ENCODE measurements at places on chromosomes 6 and 20.

- no peak for DNase-seq
Measured at GRCh38 chr6:45483501-45483900, 105.8 kb upstream of the SUPT3H start.

DNA sequence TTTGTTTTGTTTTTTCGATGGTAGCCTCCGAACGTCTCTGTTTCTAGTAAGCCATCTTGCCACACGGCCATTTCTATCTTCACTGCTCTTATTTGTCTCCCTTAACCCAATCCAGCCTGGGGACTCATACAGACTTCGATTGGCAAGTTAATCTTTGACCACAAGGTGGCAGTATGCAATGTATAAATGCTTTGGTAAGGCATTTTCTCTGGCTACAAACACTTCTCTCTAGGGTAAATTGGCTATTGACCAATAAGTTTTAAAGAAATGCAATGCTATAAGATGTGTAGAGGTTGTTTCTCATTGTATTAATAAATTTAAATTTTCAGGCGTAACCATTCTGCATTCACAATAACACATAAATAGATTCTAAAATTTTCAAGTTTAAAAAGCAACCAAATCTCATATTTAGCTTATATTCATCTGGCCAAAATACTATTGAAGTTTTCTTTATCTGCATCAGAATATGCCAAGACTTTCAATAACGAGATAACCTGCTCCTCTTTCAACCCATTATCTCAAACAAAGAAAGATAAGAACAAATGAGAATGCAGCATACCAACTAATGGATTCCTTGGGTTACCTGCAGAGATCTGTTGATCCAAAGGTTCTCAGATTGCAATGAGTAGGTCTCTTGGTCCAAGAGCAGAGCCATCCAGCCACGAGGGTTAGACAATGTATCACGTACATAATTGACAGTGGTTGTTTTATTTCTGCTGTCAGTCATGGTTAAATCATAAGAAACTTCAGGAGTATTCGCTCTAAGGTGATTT lies 231.9 kb downstream of the PKHD1 start:
- peak; percentile 53 for DNase-seq

DNA sequence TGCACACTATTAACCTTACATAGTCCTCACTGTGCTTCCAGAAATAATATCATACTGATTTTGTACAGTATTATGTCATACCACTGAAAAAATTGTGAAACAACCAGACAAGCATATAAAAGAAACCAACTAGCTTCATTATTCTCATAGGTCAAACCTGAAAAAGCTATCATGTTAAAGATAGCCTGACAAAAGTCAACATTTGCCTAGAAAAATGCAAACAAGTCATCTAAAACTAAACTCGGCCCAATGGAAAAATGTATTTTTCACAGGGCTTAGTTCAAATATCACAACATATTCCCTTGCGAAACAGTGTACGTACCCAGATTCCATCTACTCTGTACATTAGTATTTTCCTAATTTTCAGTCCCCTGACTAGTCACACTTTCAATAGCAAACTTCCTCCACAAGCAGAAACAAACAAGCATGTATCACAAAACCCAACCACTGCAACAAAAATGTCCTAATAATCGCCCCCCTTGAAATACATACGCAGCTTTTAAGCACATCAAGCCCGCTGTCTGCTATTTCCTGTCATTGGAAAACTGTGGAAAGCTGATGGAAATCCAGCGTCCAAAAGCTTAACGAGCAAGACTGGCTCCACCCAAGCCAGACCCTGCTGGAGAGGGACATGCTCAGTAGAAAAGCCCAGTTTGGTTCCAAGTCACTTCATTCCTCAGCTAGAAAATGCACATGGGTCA lies 93.1 kb downstream of the EPB41L2 start:
- DNase-seq = no peak

GRCh38 chr6:56842686-56843475 lies 112.0 kb upstream of the BEND6 start:
- no peak for DNase-seq

- DNase-seq = no peak
Measured at GRCh38 chr6:35055891-35056290, 85.2 kb downstream of the TCP11 start.

- no peak for DNase-seq
Measured at GRCh38 chr20:16209357-16209756, 363.9 kb downstream of the KIF16B start.

GRCh38 chr6:109964949-109965348 lies 13.2 kb upstream of the GPR6 start:
- DNase-seq = no peak

DNA sequence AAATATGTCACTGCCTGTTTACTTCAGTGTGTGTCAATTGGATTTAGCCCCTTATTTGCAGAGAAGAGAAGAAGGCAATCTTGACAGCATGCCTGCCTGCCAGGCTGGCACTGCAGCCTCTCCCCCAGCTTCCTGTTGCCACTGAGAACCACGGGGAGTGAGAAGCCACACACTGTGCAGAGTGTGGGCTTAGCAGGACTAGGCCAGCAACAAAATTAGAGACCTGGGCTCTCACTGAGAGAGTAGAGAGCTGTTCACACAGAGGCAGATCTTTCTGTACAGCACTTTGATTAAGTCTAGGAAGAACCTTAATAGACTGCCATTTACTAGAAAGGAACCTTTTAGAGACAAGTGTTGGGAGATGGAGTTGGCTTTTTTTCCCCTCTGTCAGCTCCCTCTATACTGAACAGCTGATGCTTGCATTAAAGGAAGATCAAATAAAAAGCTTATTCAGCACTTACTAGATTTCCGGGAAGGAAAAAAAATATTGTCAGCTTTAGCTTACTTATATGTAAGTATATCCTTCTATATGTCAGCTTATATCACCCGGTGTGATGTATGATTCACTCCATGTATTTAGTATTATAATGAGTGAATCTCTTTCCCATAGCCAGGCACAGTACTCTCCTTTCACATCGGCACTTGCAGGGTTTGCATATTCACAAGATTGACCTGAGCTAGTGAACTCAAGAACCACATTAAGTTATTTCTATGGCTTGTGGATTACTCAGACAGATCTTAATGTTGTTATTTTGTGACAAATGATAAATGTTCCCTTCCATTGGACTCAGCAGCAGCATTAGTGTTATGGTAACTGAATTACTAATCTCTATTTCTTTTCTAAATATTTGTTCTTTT lies 851.0 kb upstream of the EPHA7 start:
- no peak for DNase-seq

GRCh38 chr20:6053776-6054688 lies at the start of gene LRRN4:
Gene LRRN4, minus strand, starts transcription at chr20:6054060. Its CDS starts 1,261 bp downstream, at chr20:6052799.
- no peak for DNase-seq

DNA sequence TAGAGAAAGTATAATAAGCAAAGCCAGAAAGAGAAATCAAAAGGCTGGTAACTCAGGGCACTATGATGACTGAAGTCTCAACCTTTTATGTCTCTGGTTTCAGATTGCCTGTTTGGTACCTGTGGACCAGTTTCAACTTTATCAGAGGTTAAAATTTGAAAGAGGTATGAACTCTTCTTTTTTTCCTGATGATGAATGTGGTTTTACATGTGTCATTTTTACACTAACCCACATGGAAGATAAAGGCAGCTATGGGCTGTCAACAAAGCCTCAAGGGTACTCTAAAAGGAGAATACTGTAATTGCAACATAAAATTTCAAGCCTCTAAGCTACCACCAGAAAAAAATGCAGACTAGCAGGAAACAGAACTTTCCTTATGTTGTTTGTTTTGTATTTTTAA lies 52.4 kb downstream of the RNF144B start:
- DNase-seq = peak; percentile 7

DNA sequence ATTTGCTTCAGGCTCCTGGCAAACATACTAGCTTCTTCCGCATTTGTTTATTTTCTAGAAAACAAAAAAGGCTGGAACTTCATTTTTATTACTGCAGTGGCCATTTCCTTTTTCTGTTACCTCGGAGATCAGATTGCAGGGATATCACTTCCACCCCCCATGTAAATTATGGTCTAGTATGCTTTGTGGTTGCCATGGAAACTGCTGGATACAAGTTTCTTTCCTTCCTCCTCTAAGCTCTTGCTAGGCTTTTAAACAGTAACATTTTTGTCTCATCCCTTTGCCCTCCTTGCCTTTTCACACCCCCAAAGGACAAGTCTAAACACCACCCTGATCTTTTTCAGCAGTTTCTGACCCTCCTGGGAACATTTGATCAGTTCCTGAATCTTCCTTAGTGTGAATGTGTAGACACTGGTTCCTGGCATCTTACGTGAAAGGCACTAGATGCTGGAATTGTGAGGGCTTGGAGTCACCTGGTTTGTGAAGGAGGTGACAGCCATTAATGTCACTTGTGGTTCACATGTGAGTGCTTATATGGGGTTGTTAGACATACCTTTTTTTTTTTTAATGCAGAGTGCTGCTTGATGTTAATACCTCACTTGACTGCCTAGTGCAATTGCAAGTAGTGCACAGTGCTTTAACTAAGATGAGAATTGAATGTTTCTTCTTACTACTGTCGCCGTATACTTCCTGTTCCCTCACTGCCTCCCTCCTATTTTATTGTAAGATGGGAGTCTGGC lies 181.6 kb downstream of the JARID2 start:
- DNase-seq = no peak

GRCh38 chr6:150592377-150592995 lies 7.2 kb upstream of the PLEKHG1 start:
- no peak for DNase-seq

- DNase-seq = no peak
Measured at GRCh38 chr6:29751480-29751879, 28.2 kb downstream of the HLA-F start.

- peak; percentile 25 for DNase-seq
Measured at GRCh38 chr20:10521068-10521831, 86.1 kb downstream of the SLX4IP start.

- no peak for DNase-seq
Measured at GRCh38 chr6:5343998-5344397, 82.7 kb downstream of the FARS2 start.

- DNase-seq = no peak
Measured at GRCh38 chr6:42604150-42604549, 40.3 kb downstream of the UBR2 start.

DNA sequence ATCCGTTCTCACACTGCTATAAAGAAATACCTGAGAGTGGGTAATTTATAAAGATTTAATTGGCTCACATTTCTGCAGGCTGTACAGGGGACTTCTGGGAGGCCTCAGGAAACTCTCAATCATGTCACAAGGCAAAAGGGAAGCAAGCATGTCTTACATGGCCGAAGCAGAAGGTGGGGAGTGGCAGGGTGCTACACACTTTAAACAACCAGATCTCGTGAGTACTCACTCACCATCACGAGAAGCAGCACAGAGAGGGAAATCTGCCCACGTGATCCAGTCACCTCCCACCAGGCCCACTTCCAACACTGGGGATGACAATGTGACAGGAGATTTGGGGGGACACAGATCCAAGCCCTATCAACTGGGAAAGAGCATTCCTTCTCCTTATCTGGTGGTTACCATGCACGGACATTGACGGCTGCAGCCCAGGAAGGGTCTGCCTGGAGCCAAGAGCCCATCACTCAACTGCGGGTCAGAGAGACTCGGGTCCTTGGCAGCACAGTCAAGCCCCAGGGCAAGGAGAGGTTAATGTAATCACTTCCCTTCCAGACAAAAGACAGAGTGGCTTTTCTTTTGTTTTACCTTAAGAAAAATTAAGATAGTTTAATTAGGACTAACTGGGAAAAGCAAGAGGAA lies 112.3 kb upstream of the CST7 start:
- DNase-seq = no peak

DNA sequence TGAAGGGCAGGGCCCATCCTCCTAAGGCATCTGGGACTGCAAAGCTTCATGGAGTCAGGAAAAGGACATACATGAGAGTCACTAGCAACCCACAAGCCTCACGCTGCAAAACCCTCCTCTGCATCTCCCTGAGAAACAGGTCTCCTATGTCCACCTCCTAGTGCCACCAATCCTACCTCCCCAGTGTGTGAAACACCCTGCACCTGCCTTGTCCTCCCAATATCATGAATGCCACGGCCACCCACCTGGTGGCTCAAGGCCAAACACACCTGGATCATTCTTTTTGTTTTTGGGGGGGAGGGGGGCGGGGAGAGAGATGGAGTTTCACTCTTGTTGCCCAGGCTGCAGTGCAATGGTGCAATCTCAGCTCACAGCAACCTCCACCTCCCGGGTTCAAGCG lies 90.5 kb downstream of the ZMYND8 start:
- no peak for DNase-seq

GRCh38 chr6:94361304-94362060 lies 942.1 kb upstream of the EPHA7 start:
- no peak for DNase-seq

GRCh38 chr20:51802170-51802751 lies at the start of gene SALL4:
Gene SALL4, minus strand, starts transcription at chr20:51802521. Its CDS starts 113 bp downstream, at chr20:51802408.
- no peak for DNase-seq

- no peak for DNase-seq
Measured at GRCh38 chr20:51462566-51463276, 79.8 kb downstream of the NFATC2 start.

DNA sequence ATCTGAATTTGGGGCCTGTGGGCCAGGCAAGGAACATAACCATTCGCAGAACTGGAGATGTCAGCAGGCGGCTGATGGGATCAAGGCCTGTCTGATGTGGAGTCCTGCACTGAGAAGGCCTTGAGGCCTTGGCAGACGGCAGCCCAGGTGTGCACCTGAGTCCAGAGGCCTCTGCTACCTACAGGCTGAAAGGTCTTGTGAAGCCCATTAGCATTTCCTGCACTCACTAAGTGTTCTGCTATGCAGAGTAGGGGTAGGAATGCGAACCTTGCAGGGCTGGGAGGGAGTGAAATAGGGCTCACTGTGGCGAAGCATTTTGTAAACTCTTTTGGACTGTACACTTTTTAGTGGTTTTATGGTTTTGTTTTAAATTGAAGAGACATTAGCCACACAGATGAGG lies 48.3 kb upstream of the RNF24 start:
- DNase-seq = no peak

- DNase-seq = no peak
Measured at GRCh38 chr6:110664933-110665332, 150.3 kb downstream of the CDK19 start.

GRCh38 chr6:155402656-155403304 lies 52.9 kb downstream of the NOX3 start:
- no peak for DNase-seq

DNA sequence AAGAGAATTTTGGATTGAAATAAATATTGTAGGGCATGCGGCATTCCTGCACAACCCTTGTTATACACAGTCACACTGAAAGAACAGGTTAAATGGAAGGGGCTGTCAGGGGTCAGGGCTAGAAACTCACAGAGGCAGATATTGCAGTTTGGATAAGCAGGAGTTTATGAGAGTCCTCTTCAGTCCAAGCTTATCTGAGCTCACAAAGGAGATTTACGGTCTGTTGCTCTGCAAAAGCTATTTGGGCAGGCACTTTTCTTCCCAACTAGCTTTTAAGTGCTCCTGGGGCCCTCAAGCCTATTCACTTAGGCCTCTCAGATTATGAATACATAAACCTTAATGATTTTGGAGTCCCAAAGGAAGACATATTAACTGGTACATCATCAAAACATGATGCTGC lies 156.2 kb downstream of the SOX4 start:
- DNase-seq = no peak

DNA sequence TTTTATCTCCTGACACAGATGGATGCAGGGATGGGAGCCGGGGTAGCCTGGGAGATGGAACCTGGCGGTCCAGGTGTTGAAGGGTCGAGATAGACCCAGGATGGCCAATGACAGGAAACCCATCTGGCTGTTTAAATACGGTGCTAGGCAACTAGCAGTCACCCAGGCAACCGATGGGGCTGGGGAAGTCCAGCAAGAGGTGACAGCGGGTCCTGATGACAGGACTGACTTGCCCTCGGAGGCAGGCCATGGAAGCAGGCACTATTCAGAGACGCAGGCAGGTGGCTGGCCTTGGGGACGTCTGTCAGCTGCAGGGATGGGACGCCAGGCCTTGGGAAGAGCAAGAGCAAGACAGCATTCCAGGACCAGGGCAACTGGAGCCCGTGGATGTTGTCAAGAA lies 135.4 kb upstream of the RALGAPA2 start:
- DNase-seq = no peak
